ENCODE measurements at places on chromosomes 4 and X.

DNA sequence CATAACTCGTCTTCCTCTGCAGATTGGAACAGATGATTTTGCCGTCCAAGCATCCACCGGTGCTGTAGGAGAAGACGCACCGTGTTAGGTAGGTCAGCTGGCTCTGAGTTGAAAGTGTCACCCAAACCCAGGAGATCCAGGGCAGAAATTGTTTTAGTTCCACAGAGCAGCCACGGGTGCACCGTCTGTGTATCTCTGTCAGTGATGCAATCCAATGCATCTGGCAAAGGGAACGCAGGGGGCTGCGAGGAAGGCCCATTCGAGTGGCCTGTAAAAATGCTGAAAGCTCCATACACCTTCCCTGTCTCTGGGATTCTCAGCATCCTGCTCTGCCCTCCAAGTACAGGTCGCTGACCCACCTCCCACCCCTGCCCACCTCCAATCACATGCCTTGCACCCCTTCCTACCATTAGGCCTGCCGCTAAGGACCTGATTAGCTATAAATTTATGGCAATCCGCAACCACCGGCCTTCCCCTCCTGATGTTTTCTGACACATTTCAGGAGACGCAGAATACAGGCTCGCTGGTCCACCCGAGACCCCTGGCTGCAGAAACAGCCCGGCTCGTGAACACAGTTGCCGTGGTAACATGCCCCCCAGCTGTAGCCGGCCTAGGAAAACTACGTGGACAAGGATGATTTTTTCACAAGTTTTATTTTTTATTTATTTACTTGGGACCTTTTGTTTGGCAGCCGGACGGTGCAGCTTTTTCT, 39.7 kb upstream of the SHOX start:
- DNase-seq: no peak

DNA sequence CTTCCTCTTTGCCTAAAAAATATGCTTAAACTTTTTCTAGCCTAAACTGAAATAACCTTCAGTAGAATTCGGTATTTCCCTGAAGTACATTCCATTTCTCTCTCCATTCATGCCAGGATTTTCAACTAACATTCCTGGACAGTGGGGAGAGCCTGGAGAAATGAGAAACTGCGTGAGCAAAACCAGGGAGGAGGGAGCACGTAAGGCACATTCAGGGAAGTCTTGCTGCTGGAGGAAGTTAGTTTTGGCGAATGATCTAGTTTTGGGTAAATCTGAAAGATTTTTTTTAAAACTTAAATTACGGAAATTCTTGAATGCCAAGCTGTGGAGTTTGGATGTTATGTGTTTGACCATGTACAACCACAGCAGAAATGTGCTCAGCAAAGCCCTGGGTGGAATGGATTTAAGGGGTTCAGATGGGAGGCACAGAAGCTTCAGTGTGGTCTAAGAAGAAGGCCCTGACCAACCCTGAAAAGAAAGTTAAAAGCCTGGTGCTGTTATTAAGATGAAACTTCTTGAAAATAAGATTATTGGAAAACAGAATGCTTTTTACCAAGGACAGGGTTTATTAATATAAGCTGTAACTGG, 347.8 kb downstream of the ANK2 start:
- DNase-seq: no peak

GRCh38 chr4:153207027-153207426, 2.8 kb downstream of the TRIM2 start:
- no peak for DNase-seq

DNA sequence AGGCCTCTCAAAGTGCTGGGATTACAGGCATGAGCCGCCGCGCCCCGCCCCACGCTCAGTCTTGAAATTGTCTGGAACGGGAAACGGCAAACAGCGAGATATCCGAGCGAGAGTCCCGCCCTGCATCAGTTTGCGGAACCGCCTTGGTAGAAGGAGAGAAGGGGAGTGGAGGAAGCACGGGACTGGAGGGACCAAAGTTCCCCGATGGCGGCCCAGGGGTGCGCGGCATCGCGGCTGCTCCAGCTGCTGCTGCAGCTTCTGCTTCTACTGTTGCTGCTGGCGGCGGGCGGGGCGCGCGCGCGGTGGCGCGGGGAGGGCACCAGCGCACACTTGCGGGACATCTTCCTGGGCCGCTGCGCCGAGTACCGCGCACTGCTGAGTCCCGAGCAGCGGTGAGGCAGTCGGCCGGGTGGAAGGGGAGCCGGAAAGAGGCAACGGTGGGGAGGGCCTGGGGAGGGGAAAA, at the start of gene BST1:
TSS of gene BST1 (plus strand) at position 125 of the 463 bp plus-strand sequence. CDS start at position 205, 80 bp downstream.
- DNase-seq: peak; percentile 85

GRCh38 chr4:89598602-89599001, 238.4 kb downstream of the SNCA start:
- no peak for DNase-seq

- no peak for DNase-seq
These were observed 744.0 kb downstream of the FSTL5 start for GRCh38 chr4:161419822-161420221.

DNA sequence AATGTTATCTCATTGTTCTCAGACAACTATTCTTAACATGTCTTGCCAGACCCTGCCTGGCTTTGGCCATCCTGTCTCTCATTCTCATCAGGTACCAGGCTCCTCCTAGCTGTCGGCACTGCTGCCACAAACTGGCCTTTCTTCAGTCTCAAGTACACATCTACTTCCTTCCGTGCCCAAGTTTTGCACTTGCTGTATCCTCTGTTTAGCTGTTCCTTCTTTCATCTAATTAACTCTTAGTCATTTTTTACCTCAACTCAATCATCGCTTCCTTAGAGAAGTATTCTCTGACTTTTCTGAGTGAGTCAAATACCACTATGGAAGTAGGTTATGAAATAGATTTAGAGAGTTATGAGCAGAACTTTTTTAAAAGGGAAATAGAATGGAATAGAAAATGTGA, 19.7 kb downstream of the CXCL3 start:
- DNase-seq: no peak

DNA sequence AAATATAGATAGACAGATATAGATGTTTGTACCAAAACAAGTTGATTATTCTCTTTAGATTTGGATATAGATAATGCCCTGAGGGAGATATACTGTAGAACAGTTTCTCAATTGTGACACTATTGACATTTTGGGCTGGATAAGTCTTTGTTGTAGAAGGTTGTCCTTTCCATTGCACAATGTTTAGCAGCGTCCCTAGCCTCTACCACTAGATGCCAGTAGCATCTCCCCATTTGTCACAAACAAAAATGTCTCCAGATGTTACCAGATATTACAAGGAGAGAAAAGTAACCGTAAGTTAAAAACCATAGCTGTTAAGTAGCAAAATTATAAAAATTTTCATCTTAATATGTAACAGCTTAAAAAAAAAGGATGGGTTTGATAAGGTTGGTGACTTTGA, 2595.3 kb downstream of the ARAP2 start:
- DNase-seq: no peak

GRCh38 chr4:90842960-90843359, 715.8 kb downstream of the CCSER1 start:
- no peak for DNase-seq

- no peak for DNase-seq
These were observed 157.8 kb downstream of the ANTXR2 start for GRCh38 chr4:79915246-79915645.

- DNase-seq: no peak
These were observed 647.0 kb upstream of the PCDH10 start for GRCh38 chr4:132502096-132502552.

- no peak for DNase-seq
These were observed 19.2 kb downstream of the PI4K2B start for GRCh38 chr4:25253071-25253445.

- DNase-seq: no peak
These were observed 95.7 kb downstream of the ANXA3 start for GRCh38 chr4:78647272-78647671.

GRCh38 chr4:54318904-54319303, 89.8 kb downstream of the PDGFRA start:
- no peak for DNase-seq

- DNase-seq: no peak
These were observed 211.9 kb upstream of the UGT8 start for GRCh38 chr4:114386637-114387233.

- no peak for DNase-seq
These were observed 17.1 kb upstream of the CPEB2 start for GRCh38 chr4:14985161-14985560.

DNA sequence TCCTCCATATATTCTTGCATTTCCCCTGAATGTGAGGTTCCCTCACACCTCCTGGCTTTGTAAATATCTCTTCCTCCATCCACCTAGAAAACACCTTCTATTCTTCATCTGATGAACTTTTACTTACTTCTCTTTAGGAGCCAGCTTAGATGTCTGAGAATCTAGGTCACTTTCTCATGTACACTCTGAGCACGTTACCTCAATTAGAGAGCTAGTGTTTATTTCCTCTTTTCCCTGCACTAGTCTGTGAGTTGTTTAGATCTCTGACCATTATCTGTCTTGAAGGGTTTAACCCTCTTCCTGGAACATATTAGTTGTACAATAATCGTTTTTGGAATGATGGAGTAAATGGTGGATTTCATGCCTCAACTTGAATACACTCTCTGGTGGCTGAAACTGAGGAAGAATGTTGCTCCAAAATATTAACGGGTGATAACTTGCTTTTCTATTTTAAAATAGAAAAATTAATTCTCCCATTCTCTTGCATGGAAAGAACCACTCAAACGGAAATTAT, 8.5 kb upstream of the NEIL3 start:
- no peak for DNase-seq

GRCh38 chr4:54959651-54960116, 165.7 kb downstream of the KDR start:
- DNase-seq: no peak

- no peak for DNase-seq
These were observed 34.0 kb upstream of the RASGEF1B start for GRCh38 chr4:81505726-81506125.

DNA sequence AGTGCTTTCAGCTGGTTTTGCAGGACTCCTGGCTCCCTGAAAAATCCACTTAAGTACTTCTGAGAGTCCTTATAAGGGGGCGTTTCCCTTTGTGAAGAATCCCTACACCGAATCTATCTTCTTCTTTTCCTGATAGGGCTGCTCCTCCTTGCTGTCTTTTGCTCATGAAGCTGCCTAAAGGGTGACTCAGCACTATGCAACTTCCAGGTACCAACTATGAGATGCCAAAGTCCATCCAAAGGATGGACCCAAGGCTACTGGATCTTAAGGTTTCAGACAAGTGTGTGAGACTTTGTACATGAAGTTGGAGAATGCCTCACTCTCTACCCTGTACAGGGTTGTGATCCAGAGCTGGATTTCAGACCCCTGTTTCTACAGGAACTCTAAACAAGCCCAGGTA, 485.0 kb upstream of the FAT1 start:
- no peak for DNase-seq

GRCh38 chr4:7327341-7327885, 107.3 kb downstream of the PSAPL1 start:
- no peak for DNase-seq

DNA sequence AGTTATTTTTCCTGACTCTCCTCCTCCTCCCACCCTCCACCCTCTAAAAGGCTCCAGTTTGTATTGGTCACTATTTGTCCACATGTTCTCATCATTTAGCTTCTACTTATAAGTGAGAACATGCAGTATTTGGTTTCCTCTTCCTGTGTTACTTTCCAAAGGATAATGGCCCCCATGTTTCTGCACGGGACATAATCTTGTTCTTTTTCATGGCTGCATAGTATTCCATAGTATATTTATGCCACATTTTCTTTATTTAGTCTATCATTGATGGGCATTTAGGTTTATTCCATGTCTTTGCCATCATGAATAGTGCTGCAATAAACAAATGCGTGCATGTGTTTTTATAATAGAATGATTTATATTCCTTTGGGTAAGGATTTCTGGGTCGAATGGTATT, 167.3 kb upstream of the GRID2 start:
- no peak for DNase-seq

- DNase-seq: no peak
These were observed 9.0 kb downstream of the KLHL8 start for GRCh38 chr4:87211249-87211952.

GRCh38 chr4:85741381-85741780, 266.4 kb downstream of the ARHGAP24 start:
- DNase-seq: no peak

- DNase-seq: peak; percentile 57
These were observed 22.7 kb downstream of the NOP14 start for GRCh38 chr4:2940267-2941137.

GRCh38 chr4:105060628-105061027, 86.0 kb upstream of the TET2 start:
- DNase-seq: no peak

DNA sequence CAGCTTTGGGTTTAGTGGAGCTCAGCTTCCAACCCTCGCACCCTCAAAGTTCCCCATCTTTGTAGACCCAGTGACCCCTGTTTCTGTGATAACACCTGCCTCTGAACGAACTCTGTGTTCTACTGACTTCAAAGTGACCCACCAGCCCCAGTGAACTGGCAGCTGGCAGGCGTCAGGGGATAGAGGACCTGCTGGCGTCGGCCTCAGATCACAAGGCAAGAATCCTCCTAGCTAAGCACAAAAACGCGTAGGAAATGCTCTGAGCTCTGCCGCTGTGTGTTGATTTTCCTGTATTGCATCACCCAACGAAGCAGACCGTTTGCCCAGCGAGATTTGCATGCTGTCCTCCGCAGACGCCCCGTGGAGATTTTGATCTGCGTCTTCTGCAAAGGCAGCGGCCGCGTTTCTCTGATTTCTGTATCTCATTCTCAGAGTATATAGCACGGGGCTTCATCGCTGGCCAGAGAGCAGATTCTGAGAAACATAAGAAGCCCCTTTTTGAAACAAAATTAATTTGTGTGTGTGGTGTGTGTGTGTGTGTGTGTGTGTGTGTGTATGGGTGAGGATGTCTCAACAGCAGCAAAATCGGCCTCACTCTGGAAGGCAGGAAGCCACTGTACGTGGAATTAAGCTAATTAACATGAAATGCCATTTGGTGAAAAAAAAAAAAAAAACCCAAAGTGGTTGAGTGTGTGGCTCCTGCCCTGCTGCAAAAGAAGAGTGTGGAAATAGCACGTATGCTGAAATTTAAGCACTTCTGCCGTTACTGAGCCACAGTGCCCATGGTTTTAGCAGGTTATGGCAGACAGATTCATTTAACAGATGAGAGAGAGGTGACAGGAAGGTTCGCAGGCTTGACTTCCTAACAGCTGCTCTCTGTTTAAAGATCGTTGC, 29.2 kb upstream of the ASMTL start:
- peak; percentile 70 for DNase-seq

GRCh38 chr4:45925809-45926208, 198.0 kb downstream of the GABRG1 start:
- DNase-seq: no peak

DNA sequence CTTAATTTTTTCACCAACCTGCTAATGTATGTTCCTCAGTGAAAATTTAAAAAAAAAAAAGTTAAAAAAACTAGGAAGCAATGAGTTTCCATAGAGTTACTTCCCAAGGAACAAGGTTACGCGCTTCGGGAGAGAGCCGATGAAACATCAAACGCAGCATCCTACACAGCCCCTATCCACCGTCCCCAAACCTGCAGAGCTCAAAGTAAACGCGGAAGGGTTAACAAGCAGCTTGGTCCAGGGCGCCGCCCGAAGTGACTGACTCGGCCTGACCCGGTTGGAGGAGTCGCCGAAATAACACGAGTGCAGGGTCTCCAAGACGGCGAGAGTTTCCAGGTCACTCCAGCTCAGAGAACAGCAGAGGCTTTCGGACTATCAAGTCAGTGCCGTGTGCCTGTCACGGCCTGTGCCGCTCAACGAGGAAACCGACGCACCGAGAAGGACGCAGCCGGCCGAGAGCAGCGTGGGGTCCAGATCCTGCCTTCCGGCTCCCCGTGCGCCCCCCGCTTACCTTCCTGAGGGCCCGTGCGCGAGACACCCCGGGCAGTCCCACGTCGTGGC, 512 bp downstream of the NOP14 start:
- DNase-seq: no peak

GRCh38 chrX:110692866-110693265, 102.8 kb downstream of the CHRDL1 start:
- DNase-seq: no peak
